ENCODE measurements at places on chromosomes 3 and 15.
A peak's percentile ranks its signal among the peaks of the same experiment; 100 is the strongest.

DNA sequence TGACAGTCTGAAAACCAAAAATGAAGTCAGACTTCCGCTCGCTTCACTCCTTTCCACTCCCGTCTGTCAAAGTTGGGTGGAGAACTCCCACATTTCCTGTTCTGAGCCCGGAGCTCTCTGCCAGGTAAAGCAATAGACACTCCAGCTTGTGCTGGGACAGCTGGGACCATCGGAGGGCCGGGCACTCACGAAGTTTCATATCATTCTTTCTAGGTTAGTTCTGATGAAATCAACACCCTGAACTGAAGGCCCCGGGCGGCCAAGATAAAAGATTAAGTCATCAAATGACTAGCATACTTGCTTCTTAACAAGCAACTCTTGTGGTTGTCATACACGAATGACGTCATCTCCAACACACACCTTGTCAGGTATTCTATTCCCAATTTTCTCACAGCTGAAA lies 42.1 kb downstream of the MAGI1 start:
- DNase-seq = no peak

DNA sequence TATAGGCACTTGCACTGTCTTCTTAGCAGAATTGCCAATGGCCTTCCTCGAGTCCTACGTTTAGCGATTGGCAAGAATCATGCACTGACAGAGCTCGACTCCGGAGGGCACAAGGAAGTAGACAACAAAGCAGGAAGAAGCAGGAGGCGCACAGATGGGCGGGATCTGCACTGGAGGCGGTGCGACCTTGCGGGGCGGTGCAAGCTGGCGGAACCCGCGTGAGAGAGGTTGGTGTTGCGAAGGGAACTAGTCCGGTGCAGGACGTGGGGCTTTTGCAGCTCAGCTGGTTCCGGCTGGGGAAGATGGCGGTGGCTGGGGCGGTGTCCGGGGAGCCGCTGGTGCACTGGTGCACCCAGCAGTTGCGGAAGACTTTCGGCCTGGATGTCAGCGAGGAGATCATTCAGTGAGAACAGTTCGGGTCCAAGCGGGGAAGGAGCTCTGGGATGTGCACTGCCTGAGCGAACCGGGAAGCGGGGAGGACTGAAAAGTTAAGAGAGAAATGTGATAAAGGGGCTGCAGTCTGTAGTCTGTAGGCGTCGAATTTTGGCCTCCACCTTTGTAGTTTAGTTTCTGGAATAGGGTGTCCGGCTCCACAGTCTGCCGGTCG lies at the start of gene TRIP4:
TSS of gene TRIP4 (plus strand) at position 275 of the 607 bp plus-strand sequence. CDS start at position 303, 28 bp downstream.
- peak; percentile 98 for DNase-seq

- DNase-seq = no peak
These were observed 239.3 kb downstream of the EPHB1 start for GRCh38 chr3:135034291-135034768.

DNA sequence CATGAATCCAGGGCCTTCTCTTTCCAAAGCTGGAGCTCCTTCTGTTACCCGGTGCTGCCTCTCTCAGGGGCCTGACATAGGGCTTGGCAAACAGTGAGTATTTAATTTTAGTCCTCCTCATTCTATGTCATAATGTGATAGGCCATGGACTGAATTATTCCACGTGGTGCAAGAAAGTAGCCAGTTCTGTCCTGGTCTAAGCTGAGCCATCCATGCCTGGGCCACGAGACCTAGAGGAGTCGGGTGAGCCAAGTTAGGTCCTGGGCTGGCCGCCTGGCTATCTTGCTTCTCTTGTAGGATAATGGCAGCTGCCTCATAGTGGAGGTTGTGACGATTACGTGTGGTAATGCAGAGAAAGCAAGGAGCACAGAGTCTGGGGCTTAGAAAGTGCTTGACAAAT lies 170.6 kb downstream of the FAM43A start:
- no peak for DNase-seq

- no peak for DNase-seq
These were observed 39.5 kb downstream of the CD86 start for GRCh38 chr3:122094693-122095092.

GRCh38 chr3:110391640-110392395 lies 679.8 kb upstream of the NECTIN3 start:
- DNase-seq = no peak

GRCh38 chr3:135650309-135650708 lies 315.2 kb upstream of the PPP2R3A start:
- DNase-seq = no peak

DNA sequence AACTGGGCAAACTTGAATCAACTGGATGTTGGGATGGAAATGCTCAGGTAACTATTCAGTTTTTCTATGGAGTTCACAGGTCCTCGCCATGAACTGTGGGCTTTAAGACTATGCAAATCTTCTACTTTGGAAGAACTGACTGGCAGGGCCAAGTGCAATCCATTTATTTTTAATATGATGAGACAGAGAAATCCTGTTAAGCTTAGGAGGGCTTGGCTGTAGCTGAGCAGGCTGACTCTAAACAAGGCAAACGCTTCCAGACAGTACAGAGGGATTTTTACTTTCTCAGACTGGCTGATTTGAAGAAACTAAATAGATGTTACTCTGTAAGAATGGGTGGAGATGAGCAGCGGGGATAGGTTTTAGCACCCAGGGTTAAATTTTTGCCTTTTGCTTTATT lies 194.2 kb upstream of the ICE2 start:
- DNase-seq = no peak

DNA sequence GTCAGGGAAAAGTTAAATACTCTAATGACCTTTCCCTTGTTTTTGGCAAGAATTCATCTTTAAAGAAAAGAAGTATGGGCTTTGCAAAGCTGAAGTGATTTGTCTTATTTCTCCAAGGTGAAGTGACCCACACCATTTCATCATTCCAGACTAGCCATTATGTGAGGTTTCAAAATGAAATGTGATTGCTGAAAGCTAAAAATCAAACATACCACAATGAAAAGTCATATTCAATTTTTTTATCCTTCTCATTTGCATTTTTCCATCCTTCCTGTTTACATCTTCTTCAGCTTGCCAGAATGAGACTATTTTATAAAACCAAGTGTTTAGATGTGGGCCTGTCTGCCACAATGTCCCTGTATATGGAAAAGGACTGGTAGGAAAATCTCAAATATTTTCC lies 142.3 kb upstream of the STRIT1 start:
- DNase-seq = no peak

GRCh38 chr3:99690761-99691369 lies 52.5 kb downstream of the COL8A1 start:
- DNase-seq = no peak

DNA sequence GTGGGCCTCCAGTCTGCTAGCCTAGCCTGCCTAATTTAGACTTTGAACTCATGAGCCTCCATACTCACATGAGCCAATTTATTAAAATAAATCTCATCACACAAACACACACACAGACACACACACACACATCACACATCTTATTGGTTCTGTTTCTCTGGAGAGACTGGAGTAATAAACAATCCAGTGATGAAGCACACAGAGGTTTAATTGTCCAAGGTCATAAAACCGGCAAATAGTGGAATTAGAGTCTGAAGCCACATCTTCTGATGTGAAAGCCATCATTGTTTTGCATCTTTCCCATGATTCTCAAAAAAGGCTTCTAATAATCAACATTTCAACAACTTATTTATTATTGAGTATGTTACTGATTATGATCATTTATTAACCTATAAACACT lies 249.4 kb upstream of the KCNH8 start:
- no peak for DNase-seq

DNA sequence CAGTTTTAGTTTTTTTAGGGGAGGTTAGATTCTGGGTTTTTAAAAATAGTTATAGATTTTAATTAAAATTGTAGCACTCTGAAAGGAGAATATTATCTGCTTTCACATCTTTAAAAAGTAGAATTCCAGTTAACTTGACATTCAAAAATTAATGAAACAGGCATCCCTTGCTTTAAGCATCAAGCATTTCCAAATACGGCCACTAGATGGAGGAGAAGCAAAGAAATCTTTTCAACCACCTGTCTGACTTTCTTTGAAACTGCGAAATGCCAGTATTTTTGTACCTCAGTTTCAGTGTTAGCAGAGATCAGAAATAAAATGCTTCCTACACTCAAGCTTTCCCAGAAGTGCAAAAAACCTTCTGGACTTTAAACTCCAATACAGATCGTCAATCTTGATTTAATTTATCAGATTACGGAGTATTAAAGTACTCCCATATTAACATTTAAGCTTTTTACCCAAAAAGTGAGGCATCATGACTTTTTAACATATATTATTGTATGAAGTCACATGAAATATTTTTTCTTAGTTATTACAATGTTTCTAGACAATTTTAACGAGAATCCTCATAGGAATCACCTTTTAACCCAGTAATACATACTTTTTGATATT lies 153.3 kb downstream of the P3H2 start:
- DNase-seq = peak; percentile 12

- DNase-seq = no peak
These were observed 661.2 kb upstream of the BCHE start for GRCh38 chr3:166498446-166498845.

GRCh38 chr15:22786868-22787698 lies 639 bp downstream of the NIPA1 start:
- peak; percentile 33 for DNase-seq

- DNase-seq = no peak
These were observed 151.4 kb downstream of the NFKBIZ start for GRCh38 chr3:102000620-102001209.

- DNase-seq = no peak
These were observed 335.8 kb upstream of the THRB start for GRCh38 chr3:24830230-24831152.

- DNase-seq = no peak
These were observed 588.4 kb downstream of the NAALADL2 start for GRCh38 chr3:175447521-175447920.

GRCh38 chr3:110344487-110344886 lies 727.1 kb upstream of the NECTIN3 start:
- DNase-seq = no peak

DNA sequence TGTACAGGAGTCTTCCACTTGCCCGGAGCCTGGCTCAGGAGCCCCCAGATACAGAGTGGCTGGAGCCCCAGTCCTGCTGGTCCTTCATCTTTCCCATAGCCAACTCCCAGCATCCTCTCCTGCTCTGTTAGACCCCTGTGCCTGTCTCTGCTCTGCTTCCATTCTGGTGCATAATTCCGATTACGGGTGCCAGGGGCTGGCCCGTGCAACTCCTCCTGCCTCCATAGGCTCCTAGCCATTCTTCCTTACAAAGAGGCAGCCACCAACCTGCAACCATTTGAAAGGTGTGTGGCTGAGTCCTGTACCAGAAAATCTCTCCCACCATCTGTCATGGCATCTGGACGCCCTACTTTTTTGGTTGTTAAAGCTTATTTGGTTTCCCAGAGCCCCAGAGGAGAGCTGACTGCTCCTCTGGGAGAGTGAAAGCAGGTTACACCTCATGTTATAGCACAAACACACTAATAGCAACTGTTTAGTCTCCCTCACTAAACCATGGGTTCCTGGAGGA lies 5.2 kb upstream of the RAD18 start:
- no peak for DNase-seq

- no peak for DNase-seq
These were observed 79.2 kb upstream of the OCA2 start for GRCh38 chr15:28178290-28178689.

GRCh38 chr15:33341953-33342352 lies 31.2 kb downstream of the RYR3 start:
- DNase-seq = no peak

Data from activated CD4-positive, alpha-beta T cell treated with anti-CD3 and anti-CD28 coated beads for 48 hours (primary cell).